Fibroblast of skin of right quadriceps (primary cell): ENCODE measurements at places on chromosomes 2 and 18.

DNA sequence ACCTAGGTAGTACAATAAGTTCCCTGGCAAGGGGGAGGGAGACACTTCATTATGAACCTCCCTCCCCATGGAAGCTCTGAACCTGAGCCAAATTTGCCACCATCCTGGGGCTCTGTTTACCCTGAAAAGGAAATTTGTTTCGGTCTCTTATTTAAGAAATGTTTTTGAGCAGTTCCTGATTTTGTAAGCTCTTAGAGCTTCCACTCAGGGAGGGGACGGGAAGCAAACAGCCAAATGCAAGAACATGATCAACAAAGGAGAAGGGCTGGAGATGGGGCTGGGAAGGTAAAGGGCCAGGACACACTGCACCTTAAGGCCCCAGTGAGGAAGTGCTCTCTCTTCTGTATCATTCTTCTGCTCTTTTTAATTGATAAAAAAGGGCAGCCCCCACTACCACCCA lies 117.9 kb downstream of the NRP2 start:
- DNase-seq = no peak

- DNase-seq = peak; percentile 68
Observed at GRCh38 chr2:134375935-134376334, 122.1 kb downstream of the MGAT5 start.

- DNase-seq = no peak
Observed at GRCh38 chr2:871926-872680, 78.5 kb upstream of the SNTG2 start.

DNA sequence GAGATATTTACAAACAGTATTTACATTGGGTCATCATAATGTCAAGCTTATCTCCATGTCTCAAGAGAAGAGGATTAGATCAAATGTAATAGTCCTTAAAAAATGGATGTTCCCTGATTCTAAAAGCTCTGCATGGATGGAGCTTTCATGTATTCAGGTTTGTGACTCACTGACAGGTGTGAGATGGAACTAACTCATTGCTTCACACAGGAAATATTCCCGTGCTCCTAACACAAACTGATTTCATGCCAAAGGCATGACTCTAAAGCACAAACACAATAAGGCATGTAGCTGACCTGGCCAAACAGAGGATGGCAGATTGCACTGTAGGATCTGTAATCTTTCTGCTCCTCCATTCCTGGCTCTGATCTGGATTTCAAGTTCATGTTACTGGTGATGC lies 110.0 kb downstream of the ALK start:
- DNase-seq = no peak

GRCh38 chr2:229713371-229714079 lies 830 bp downstream of the DNER start:
- no peak for DNase-seq

DNA sequence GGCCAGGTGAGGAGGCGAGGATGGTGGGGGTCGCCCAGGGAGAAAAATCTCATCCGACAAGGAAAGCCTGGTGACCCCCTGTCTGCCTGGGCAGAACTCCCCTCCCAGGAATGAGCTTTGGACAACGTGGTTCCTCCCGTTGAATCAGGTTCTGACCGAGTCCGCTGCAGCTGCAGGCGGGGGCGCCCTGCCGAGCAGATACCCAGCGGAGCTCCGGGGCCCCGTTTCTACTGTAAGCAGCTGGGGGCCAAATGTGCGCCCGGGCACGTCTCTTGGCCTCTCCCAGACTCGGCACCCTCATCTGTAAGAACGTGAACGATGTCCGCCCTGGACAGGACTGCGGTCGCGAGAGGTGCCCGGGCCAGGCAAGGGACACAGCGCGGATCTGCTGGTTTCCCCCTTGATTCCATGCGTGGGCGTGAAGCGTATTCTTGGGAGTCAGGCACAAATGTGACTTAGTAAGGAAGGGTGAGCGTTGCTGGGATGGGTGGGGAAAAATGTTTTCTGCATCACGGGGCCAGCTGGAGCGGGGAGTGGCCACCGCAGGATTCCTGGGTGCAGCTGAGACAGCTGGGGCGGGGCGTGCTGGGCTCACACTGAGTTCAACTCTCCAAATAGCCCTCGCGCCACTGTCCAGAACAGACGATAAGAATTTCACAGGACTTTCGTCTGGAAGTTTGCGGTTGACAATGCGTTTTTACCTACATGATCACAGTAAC lies 20.2 kb upstream of the TUBB6 start:
- DNase-seq = peak; percentile 82

- peak; percentile 72 for DNase-seq
Observed at GRCh38 chr2:25951071-25951547, 31.2 kb downstream of the KIF3C start.

GRCh38 chr2:46555011-46555410 lies 75.6 kb downstream of the TMEM247 start:
- no peak for DNase-seq

DNA sequence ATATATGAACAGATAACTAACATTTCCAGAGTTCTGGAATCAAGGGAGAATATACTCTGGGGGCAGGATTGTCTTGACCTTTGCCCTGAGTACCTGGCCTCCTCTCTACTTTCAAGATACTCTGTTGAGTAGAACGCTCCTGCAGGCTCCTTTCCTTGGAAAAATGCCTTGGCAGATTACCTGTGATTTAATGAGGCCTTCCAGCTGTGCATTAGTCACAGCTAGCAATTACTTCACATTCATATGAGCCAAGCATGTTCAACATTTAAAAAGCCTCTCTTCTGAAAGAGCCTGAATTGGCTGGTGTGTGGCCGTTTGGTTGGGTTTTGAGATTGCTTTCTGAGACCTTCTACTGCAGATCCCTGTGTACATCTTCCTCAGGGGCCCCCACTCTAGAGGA lies 142.2 kb downstream of the PLCL1 start:
- DNase-seq = peak; percentile 20

DNA sequence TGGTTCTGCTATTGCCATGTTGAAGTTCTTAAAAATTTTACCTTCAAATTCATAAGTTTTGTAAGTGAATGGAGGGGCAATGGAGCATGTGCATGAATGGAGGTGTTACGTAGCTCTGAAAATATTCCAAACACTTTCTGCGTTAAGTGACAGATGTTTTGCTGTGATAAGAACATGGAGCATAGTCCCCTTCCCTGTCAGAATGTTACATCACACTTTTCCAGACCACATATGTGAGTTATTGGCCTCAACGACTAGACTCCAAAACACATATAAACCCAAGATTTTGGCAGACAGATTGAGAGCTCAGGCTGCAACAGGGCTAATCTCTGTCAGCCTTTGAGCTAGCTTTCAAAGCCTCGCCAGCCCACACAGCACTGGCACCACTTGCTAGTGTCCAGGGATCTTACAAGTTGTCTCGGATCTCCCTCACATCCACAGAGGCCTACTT lies 27.2 kb upstream of the MFSD6 start:
- DNase-seq = peak; percentile 29

- no peak for DNase-seq
Observed at GRCh38 chr18:49959176-49959575, 145.8 kb upstream of the ACAA2 start.

GRCh38 chr2:160252278-160252887 lies 52.3 kb upstream of the ITGB6 start:
- peak; percentile 42 for DNase-seq

GRCh38 chr18:59460072-59460420 lies 101.0 kb upstream of the LMAN1 start:
- peak; percentile 7 for DNase-seq

DNA sequence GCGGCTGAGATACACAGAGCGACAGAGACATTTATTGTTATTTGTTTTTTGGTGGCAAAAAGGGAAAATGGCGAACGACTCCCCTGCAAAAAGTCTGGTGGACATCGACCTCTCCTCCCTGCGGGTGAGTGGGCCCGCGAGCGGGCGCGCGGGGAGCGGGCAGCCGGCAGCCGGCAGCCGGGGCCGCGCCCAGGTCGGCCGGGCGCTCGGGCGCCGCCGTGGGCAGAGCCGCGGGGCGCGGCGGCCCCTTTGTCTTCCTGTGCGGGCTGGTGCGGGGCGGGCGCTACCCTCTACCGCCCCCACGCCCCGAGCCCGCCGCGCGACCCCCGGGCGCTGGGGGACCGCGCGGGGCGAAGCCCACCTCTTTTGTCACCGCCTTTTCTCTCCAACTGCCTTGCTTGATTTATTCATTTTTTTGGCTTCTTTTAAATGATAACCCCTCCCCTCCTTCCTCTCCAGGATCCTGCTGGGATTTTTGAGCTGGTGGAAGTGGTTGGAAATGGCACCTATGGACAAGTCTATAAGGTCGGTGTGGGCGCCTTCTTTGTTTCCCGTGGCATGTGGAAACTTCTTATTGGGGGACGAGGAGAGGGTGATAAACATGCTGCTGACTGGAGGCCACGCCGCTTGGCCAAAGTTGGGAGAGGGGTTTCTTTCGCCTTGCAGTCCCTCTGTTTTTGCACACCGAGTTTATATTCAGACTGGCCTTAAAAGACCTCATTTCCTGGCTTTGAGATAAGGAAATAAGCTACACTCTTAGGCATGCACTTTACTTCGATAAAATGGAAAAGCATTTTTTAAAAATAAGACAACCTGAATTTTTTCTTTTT lies 722 bp downstream of the MAP4K4 start:
- peak; percentile 23 for DNase-seq

GRCh38 chr2:43302961-43303494 lies 76.6 kb upstream of the ZFP36L2 start:
- DNase-seq = no peak

- DNase-seq = no peak
Observed at GRCh38 chr18:3007491-3007890, 5.5 kb downstream of the LPIN2 start.

DNA sequence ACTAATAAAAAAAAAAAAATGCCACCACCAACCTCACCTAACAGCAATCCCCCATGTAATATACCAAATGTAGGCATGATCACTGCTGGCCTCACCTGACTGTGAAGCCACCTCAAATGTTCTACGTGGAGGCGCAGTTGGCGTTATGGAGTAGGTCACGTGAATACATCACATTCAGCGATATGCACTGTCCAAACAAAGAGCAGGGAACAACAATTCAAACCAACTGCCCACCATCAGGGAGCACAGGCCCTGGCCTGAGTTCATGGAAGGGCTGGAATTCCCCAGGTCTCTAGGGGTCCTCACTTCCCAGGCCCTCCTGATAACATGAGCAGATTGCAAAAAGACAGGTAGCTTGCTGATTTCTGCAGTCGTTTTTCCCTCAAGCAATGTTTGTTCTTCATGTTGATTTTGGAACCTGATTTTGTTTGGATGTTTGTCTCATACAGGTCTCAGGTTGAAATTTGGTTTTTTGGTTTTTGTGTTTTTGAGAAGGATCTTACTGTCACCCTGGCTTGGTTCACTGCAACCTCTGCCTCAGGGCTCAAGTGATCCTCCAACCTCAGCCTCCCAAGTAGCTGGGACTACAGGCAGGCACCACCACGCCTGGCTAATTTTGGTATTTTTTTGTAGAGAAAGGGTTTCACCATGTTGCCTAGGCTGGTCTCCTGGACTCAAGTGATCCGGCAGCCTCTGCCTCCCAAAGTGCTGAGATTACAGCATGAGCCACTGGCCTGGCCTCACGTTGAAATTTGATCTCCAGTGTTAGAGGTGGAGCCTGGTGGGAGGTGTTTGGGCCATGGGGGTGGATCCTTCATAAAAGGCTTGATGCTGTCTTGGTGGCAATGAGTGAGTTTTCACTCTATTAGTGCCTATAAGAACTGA lies 15.5 kb downstream of the TBC1D8 start:
- DNase-seq = no peak

DNA sequence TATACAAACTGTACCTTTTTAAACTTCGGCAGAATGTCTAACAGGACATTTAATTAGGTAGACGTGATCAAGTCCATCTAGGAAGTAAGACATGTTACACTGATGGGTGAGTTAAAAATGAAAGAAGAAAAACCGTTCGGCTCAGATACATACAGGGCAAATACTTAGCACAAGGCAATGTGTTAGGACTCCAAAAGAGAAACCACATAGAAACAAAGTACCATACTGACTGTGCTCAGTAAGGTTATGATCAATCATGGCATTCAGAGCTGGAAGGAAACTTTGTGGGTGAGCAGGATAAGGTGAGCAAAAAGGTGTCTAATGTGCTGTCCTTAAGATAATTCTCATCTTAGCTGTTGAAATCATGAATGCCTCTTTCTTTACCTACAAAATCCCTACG lies 211.9 kb downstream of the STK39 start:
- DNase-seq = no peak

GRCh38 chr2:220795705-220796104 lies 776.4 kb downstream of the EPHA4 start:
- DNase-seq = no peak

DNA sequence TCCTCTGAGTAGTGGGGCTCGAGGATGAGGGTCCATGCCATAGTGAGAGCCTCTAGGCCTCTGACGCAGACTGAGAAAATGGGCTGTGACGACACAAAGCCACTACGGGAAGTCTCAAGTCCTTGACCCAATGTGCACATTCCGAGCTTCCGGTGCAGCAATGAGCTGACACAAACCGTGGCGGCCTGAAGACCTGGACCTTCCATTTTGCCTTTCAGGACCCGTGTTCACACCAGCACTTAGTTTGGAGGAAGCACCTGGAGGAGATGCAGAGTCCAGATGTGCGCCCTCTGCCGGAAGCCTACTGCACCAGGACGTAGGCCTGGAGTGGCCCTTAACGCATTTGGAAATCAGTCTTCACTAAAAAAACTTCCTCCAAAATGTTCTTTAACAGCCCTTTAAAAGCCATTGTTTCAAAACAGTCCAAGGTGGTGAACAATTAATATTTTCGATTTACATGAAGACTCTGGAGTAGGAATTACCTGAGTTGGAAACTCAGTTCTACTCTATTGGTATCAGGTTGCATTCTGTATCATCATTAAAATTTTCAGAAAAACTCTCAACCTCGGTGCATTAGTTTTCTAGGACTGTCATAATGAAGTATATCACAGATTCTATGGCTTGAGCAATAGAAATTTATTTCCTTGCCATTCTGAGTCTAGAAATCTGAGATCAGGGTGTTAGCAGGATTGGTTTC lies 33.9 kb downstream of the BMP10 start:
- DNase-seq = peak; percentile 28

DNA sequence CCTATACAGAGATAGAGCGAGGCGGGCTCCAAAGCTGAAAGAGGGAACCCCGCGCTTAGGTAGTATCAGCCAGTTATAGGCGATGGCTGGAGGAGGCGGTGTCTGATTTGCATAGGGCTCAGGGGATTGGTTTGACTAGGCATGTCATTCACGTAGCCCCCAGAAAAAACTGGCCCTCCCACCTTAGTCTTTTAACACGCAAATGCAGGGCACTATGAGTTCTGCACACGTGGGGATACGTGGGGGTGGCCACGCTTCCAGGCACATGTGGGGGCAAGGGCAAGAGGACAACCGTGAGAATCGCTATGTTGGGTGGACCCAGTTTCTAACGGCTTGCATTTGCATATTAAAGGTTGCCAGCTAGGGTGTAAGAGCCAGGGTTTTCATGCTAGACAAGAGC lies 56.7 kb upstream of the MSTN start:
- no peak for DNase-seq

DNA sequence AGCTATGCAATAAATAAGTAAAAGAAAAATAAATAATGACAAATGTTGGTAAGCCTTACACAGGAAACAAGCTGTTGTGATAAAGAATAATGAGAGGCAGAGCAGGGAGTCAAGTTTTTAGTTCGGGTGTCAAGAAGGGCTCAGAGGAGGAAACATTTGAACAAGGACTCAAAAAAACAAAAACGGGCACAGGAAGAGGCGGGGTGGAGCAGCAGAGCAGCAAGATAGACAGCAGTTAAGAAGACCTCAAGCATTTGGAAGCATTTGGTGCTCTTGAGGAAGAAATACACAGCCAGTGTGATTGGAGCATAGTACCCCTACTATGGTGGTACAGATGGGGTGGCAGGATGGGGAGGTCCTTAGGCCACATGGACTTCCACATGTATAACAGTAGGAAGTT lies 2.8 kb downstream of the TMEM169 start:
- no peak for DNase-seq
